ENCODE measurements at places on chromosomes 4 and X.

DNA sequence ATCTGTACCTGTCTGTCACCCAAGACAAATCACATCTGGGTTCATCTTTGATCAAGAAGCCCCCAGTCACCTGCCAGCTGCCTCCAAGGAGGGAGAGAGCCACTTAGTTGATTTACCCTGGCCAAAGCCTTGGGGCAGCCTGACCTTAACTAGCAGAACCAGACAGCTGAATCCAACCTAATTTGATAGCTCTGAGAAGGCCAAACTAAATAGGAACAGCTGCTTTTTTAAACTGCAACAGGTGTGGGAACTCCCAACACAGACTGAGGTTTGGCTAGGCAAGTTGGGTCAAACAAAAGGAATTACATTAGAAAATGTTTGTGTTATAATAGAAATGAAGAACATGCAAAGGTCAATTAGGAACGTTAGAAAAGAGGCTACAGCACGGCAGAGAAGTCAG is 375.7 kb downstream of the NLGN4X start:
- DNase-seq: no peak

GRCh38 chr4:56655627-56656345 is 25.3 kb downstream of the HOPX start:
- no peak for DNase-seq

GRCh38 chr4:176789955-176790354 is 2.8 kb downstream of the VEGFC start:
- DNase-seq: peak; percentile 69

DNA sequence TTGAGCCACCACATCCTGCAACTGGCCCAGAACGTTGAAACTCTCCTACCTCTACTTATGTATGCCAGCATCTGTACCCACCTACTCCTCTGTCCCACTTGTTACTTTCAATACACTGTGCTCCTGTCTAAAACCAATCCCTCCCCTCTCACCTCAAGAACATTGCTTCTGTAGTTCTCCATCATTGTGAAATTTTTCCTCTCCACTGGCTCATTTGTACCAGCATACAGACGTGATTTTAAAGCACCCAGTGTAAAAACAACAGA is 25.5 kb upstream of the USO1 start:
- no peak for DNase-seq

DNA sequence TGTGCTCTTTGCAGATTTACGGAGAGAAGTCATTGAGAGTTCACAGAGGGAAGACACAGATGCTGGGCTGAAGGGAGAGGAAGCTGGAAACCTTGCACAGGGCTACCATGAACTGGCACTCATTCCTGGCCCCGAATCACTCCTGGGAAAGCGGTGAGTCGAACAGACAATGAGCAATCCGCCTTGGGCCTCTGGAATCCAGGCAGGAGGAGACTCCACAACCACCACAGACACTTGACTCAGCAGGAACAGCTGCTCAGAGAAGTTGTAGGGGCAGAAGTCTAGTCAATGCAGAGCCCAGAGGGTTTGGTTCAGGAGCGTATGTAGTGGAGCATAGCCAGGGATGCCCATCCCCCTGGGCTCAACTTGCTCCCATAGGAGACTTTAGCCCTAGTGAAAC is 62.8 kb upstream of the GRIA3 start:
- no peak for DNase-seq

DNA sequence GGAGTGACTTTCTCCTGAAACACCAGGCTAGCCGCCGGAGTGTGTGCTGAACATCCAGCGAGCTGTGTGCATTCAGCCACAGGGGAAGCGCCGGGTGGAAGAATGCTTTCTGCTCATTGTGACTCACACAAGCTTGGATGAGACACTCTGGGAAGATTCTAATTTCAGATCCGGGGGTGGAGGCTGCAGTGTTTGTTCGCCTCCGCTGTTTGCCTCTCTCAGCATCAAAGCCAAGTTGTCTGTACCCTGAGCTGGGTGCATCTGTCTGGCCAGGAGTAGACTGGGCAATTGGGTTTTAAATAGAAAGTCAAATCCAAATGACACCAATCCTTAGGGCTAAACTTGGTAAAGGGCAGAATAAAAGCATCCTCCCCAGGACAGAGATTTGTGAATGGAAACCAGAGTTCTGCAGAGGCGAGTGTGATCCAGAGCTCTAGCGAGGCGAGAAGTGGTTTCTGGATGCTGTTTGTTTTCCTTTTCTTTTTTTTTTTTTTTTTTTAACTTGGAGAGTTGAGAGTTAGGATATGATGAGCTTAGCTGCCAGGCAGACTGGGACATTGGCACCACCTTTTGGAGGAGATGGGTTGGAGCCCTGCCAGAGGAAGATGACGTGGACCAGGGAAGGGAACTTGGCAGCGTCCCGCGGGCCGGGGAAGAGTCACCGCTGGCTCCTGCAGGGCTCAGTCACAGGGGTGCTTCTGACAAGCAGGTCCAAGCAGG is 196.0 kb upstream of the PSAPL1 start:
- DNase-seq: peak; percentile 69

DNA sequence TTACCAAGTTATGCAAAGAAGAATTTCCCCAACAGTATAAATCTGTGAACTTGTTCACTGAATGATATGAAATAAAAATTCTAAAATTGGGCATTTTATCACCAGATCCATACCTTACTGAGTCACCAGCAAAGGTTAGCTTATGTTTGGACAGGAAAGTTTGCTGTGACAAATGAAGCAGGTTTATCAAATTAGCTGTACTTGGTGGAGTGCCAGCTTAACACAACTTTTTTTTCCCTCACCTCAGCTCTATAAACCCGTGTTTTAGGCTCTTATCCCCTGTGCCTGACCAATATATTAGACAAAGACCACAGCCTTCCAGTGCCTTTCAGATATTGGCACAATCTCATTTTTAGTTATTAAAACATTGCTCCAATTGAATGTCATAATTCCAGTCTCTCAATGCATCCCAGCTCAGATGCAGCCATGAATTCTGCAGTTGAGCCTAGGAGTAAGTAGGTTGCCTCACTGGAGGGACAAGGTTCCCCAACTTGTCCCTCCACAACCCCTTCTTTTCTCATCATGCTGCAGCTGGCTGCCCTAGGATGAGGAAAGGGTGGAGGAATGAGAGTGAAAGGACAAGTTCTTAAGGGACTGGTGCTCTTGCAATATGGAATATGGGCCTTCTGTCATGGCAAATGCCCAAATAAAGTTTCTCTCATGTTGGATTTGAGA is 27.0 kb upstream of the PDGFC start:
- DNase-seq: no peak

GRCh38 chrX:71178908-71179307 is 34.3 kb downstream of the NLGN3 start:
- peak; percentile 75 for DNase-seq

GRCh38 chr4:82753725-82754410 is 44.7 kb downstream of the SCD5 start:
- DNase-seq: no peak

- DNase-seq: peak; percentile 40
Observed at GRCh38 chr4:90293320-90293719, 166.1 kb downstream of the CCSER1 start.

- no peak for DNase-seq
Observed at GRCh38 chr4:16118090-16118489, 34.3 kb upstream of the PROM1 start.

DNA sequence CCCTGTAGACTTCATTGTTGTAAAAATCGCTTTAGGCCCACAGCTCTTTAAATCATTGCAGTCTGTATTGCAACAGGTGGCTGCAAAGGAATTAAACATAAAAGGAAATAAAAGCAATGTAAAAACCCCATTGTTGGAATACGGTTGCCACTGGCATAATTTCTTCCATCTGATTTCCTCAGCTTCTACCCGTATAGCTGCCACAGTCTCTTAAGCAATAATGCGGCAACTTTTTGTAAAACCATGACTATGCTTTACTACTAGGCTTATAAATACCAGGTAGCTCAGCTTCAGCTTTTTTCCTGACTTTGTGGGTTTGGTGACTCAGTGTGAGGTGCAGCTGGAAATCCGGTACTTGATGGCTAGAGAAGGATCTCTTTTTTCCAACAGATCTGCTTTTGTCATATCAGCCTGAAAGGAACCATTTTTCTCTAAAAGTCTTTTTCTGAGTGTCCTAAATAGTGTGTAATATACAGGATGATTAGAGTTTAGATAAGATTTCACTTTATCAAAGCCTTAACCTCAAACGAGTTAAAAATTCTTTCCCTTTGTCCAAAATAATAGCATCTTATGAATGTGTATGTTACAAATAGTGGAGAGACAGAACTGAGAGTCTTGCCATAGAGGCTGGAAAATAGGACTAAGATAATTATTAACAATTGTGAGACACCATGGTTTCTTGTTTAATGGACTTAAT is 268.0 kb downstream of the ADGRL3 start:
- DNase-seq: peak; percentile 78

- DNase-seq: no peak
Observed at GRCh38 chr4:85659610-85660218, 184.8 kb downstream of the ARHGAP24 start.

- DNase-seq: no peak
Observed at GRCh38 chrX:19840899-19841648, 46.3 kb downstream of the SH3KBP1 start.

- no peak for DNase-seq
Observed at GRCh38 chr4:158817562-158818296, 48.9 kb downstream of the FNIP2 start.

GRCh38 chr4:182878633-182879495 is 38.3 kb downstream of the DCTD start:
- no peak for DNase-seq

- peak; percentile 56 for DNase-seq
Observed at GRCh38 chr4:26220696-26221095, 100.1 kb upstream of the RBPJ start.

DNA sequence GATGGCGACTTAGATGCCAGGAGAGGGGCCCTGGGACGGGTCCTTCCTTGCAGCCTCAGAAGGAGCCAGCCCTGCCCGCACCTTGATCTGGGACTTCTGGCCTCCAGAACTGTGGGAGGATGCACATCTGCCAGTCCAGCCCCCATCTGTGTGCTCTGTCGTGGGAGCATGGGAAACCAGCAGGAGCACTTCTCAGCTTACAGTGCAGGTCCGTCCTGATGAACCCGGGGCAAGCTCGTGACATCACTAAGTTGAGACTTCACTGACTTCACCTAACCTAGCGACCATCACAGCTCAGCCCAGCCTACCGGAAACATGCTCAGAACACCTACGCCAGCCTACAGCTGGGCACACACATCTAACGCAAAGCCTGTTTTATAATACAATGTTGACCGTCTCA is 38.1 kb downstream of the ABLIM2 start:
- no peak for DNase-seq

DNA sequence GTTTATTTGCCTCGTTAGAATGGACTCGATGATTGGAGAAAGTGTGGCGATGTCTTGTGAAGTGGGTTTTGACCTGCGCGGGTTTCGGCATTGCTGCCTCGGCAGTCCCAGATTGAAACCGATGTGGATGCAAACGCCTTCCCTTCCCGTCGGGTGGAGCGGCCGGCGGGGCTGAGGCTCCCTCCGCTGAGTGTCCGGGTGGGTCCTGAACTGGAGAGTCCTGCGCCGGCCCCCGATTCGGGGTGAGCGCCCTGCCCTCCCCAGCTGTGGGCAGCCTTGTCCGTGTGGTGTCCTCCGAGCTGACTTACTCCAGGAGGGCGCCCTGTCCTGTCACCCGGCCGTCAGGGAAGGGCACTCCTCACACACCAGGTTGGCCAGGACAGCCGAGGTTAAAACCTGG is 75.3 kb upstream of the PSAPL1 start:
- no peak for DNase-seq

- DNase-seq: no peak
Observed at GRCh38 chrX:48761674-48762471, at the start of gene GLOD5. Gene GLOD5 (plus strand): TSS chrX:48761747. CDS start chrX:48761791, 44 bp downstream.

GRCh38 chr4:36214735-36215485 is 29.4 kb downstream of the ARAP2 start:
- no peak for DNase-seq

DNA sequence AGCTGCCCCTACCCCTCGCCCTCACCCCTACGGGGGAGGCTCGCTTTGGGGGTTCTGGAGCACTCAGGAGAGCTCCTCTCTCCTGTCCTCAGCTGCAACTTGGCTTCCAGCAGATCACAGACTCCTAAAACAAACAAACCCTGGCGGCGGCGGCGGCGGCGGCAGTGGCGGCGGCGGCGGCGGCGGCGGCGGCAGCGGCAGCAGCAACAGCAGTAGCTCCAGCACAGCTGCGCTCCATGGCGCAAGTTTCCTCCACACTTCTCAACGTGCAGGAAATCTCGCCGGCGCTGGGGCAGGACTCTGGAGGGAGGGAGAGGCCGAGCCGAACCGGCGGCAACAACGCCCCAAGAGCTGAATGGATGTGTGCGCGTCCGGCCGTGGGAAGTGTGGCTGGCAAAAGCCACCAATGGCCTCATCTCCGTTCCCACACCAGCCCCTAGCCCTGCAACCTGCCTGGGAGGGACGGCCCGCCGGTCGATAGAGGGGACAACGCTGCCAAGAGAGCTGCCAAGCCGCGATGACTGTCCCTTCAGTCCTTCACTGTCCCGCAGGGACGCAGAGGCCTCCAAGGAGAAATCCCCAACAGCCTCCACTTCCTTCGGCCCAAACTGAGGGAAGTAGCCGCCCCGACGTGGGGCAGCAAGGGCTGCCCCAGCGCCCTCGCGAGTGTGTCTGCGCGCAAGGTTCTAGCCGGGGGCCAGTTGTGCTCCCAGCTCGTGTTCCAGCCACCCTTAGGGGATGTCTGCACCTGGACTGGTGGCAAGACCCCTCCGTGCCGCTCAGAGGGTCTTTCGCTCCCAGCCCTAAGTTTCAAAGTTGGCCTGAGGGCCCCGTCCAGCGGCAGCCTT is 775 bp downstream of the SHROOM4 start:
- DNase-seq: no peak

DNA sequence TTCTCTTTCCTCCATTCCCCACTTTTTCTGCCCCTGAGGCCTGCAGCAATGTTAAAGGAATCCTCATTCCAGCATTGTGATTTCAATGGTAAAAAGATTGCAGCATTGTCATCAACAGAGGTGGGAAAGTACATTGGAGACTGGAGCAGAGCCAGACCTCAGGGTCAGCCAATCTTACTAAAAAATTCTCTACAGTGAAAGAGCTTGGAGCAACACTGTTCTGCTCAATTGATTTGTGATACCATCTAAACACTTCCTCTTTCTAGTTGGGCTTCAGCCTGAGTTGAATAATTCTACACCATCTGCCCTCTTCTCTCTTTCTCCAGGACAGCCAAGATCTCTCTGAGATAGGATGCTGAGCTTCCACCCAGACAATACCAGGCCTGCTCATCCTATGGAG is 176.5 kb downstream of the AR start:
- no peak for DNase-seq

- DNase-seq: no peak
Observed at GRCh38 chr4:113455061-113455460, 306.5 kb downstream of the CAMK2D start.

GRCh38 chr4:75555294-75556164 is at the start of gene ODAPH:
Gene ODAPH (plus strand): TSS chr4:75556066. CDS start chr4:75556083, 17 bp downstream.
- peak; percentile 60 for DNase-seq

DNA sequence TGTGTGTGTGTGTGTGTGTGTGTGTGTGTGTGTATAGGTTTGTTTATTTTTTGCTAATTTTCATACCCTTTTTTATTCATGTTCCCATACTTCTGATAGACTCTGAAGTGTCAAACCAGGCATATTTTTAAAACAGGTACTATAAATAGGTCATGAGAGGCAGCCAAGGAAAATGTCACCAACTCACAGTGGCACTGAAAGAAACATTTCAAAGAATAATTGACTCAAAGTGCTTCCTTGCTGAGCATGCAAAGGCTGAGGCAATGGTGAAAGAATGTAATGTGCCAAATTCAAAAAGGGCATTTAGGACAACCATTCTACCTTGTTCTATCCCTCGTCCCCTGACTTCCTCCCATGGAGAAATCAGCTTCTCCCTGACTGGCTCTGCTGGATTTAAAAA is 95.5 kb downstream of the EIF4E start:
- no peak for DNase-seq

- no peak for DNase-seq
Observed at GRCh38 chrX:10158279-10159144, 1.7 kb downstream of the CLCN4 start.

All from RKO (cell line).